Iris pigment epithelial cell (primary cell): ENCODE measurements at places on chromosomes 12 and 14.

GRCh38 chr12:93029091-93029490, 100.0 kb upstream of the EEA1 start:
- DNase-seq: no peak

DNA sequence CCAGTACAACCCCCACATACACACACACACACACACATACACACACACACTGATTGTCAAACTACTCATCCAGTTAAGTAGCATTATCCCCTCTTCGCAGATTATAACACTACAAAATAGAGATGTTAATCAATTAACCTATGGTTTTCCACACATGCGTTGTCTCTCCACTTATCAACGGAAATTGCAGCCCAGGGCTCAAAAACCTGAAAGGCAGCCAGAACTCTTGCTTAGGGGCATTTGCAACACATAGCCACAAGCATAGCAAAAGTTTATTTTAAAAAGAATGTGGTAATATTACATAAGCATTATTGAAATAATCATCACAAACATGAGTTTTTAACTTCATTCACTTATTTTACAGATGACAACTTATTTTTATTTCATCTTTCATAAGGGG, 265.8 kb downstream of the SLC16A7 start:
- peak; percentile 67 for DNase-seq

- DNase-seq: peak; percentile 43
These were observed 1.7 kb downstream of the PRICKLE1 start for GRCh38 chr12:42587601-42588523.

DNA sequence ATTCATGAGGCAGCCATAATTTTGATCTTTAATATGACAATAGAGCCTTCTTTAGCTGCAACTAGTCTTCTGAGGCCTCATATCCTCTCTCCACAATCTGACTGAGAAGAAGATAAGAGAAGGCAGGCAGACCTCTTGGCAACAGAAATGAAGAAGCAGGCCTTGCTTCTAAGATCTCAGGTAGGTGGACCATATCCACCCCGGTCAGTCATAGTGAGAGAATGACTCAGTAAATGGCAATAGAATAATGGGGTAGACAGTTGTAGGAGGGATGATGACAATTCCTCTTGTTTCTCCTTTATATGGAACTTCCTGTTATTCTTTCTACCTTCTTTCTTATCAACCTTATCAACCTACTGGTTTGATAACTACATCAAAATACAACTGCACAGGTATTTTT, 246.7 kb upstream of the G2E3 start:
- DNase-seq: no peak

- no peak for DNase-seq
These were observed 7.3 kb upstream of the HSP90AA1 start for GRCh38 chr14:102094101-102094500.

GRCh38 chr14:55592436-55592835, 12.4 kb downstream of the KTN1 start:
- no peak for DNase-seq

DNA sequence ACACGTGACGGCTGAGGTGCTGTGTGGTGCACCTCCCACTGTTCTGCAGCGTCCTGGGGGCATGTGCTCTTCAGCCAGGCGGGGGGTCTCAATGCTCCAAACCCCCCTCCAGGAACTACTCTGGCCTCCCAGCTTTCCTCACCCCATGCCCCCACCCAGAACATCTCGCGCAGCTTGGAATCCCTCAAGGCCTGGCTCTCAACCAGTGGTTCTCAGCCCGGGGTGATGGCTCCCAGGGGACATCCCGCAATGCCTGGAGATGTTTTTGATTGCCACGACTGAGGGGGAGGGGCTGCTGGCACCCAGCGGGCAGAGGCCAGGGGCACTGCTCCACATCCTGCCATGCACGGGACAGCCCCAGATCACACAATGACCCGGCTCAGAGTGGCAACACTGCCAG, 78.9 kb upstream of the DICER1 start:
- DNase-seq: no peak

DNA sequence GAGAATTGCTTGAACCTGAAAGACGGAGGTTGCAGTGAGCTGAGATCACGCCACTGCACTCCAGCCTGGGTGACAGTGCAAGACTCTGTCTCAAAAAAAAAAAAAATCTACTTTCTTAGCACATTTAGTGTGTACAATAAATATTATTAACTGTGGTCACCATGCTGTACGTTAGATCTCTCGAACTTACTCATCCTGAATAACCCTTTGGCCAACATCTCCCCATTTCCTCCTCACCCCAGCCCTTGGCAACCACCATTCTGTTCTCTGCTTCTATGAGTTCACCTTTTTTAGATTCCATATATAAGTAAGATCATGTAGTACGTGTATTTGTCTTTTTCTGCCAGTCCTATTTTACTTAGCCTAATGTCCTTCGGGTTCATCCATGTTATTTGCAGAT, 13.4 kb downstream of the FUT8 start:
- DNase-seq: no peak

GRCh38 chr14:95307402-95308041, 12.2 kb downstream of the CLMN start:
- DNase-seq: no peak

DNA sequence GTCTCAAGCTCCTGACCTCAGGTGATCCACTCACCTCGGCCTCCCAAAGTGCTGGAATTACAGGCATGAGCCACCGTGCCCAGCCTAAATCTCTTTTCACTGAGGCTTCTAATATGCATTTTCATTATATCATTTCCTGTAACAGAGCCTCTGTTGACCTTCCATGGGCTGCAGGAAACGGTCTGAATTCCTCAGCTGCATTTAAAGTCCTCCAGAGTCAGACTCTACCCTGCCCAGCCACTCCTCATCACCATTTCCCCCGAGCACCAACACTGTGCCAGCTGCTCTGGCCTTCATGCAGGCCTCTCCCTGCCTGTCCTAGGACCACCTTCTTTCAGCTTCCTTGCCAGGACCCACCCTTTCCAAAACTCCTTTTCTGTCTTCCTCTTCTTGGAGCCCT, 9.8 kb upstream of the NFKBIA start:
- DNase-seq: no peak

DNA sequence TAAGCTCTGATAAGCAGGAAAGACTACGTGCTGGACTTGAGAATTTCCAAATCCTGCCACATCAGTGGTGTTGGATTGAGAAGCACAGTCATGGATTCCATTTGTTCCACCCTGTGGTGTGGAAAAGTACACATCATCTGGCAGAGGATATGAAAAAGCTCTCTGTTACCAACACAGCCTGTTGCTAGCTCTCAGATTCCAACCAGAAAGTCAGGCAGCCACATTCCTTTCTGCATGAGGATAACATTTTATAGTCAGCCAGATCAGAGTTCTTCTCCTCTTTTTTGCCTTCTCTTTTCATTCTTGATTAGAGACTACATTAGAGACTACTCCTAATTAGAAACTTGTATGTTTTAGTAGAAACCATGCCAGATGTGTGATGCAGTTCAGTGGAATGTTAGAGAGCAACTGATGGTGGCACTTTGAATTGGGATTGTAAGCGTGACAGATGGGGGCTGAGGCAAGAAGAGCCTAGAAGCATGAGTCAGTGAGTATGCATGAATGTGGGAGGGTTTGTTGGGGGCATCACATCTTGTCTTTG, 61.2 kb upstream of the STXBP6 start:
- DNase-seq: peak; percentile 84

DNA sequence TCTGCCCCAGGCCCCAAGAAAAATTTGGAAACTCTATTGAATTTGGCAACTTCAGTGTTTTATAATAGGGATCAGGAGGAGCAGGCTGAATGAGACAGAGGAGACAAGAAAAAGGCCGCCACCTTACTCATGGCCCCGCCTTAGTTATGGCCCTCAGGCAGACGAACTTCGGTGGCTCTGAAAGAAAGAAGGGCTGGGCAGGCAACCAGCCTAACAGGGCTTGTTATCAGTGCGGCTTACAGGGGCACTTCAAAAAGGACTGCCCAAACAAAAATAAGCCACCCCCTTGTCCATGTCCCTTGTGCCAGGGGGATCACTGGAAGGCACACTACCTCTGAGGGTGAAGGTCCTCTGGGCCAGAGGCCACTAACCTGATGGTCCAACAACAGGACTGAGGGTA, 146.3 kb upstream of the ATF7IP start:
- no peak for DNase-seq

GRCh38 chr14:88351966-88352691, 29.1 kb upstream of the KCNK10 start:
- DNase-seq: peak; percentile 5

GRCh38 chr14:104106471-104106991, 21.0 kb downstream of the ASPG start:
- DNase-seq: no peak

GRCh38 chr14:102320033-102320660, 601 bp downstream of the ZNF839 start:
- peak; percentile 63 for DNase-seq

- peak; percentile 48 for DNase-seq
These were observed 35.1 kb downstream of the PELI2 start for GRCh38 chr14:56153267-56153666.

DNA sequence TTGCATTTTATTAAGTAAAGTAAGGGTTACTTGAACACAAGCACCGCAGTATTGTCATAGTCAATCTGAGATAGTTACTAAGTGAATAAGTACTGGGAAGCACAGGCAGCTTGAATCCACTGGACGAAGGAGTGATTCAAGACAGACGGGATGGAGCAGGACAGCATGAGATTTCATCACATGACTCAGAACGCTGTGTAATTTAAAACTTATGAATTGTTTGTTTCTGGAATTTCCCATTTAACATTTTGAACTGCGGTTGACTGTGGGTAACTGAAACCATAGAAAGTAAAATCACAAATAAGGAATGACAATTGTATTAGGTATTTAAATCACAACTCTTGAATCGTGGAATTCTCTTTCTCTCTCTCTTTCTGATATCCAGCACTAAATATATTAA, 1630.4 kb upstream of the SEL1L start:
- peak; percentile 92 for DNase-seq

GRCh38 chr14:50812180-50812579, 18.8 kb downstream of the NIN start:
- DNase-seq: no peak

DNA sequence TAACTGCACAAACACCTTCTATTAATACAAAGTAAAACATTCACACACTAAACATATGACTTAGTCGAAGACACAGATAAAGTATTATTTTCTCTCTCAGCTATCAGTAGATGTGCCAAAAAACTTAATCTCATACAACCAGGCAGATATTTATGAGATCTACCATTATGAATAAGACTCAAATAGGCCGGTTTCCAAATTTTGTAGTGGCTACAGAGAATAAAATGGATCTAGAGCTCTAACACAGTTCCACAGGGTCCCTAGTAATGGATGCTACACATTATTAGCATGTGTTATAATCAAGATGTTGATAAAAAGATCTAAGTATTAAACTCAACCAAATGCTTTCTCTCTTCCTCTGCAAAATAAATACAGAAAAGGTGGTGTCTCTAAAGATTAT, 10.4 kb downstream of the SAV1 start:
- DNase-seq: no peak

- DNase-seq: no peak
These were observed 75.8 kb downstream of the KCNK10 start for GRCh38 chr14:88247228-88247627.

DNA sequence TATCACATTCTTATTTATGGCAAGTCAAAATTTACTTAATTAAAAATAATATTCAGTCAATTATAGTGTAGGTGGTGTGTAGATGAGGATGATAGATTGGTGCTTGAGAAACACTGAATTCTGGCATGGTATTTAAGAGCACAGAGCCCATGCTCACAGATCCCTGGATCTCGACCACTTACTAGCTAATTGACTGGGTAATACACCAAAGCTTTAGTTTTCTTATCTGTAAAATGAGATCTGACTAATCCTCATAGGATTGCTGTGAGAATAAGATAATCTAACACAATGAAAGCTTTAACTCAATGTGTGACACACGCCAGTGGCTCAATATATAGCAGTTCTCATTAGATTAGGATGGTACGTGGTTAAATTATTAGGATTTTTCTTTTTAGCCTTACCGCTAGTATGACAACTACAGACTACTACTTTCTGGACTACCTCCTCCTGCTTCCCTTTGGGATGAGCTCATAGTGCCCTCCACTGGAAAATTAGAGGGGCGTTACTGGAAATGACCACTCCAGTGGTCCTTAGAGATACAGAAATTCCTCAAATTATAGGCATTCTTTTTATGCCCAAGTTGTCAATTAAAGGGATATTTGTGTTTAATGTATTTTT, 482.8 kb upstream of the TBX3 start:
- DNase-seq: peak; percentile 2

DNA sequence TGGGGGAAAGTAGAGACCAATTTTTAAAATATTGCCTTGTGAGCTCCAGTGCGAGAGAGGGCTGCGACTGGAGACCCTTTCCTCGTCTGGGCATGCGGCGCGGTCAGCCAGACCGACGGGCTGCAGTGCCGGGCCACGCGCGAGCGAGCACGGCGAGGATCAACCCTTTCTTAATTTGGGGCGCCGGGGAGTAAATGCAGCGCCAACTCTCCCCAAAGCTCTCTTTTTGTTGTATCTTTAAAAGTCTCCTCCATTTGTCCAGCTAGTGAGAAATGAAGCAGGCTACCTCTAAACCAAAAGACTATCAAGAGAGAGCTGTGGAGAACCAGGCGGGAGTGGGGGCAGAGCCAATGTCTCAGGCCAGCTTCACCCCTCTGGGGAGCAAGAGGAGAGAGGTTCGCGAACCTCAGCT, 1.4 kb downstream of the SIX1 start:
- no peak for DNase-seq

- DNase-seq: peak; percentile 53
These were observed 60.9 kb downstream of the SOX5 start for GRCh38 chr12:23888396-23889068.

DNA sequence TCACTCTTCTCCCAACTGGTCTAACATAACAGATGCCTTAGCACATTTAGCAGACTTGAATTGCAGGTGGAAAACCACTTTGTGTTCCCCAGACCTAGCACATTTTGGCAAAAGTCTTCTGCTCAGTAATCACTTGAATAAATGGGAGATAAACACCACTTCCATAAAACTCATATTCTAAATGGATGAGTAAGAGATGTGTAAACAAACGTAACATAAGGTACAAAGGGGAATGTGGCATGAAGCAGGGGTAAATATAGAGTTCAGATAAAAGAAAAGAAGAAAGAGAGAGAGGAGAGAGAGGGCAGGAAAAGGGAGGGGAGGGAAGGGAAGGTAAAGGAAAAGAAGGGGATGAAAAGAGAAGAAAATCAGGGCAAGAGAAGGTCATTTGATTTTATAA, 17.0 kb upstream of the KERA start:
- DNase-seq: no peak

DNA sequence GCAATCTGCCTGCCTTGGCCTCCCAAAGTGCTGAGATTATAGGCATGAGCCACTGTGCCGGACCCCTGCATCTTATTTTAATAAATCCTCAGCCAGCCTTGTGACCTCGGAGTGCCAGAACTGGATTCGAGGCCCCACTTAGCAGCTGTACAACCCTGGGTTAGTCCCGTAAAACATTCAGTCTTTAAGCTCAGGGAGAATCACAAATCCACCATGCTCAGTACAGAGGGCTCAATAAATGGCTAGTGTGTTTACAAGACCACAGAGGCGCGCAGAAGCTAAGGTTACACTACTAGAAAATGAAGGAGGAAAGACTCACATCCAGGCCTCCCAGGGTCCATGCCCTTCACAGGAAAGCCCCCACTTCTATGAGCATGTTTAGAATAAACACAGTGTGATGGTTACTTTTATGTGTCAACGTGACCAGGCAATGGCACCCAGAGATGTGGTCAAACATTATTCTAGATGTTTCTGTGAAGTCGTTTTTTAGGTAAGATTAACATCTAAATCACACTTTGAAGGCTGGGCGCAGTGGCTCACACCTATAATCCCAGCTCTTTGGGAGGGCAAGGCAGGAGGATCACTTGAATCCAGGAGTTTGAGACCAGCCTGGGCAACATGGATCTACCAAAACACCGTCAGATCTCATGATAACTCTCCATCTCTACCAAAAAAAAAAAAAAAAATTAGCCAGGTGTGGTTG, 55.3 kb downstream of the CLMN start:
- DNase-seq: no peak
